HFFc6 (cell line): ENCODE measurements at places on chromosomes 16 and 17.

DNA sequence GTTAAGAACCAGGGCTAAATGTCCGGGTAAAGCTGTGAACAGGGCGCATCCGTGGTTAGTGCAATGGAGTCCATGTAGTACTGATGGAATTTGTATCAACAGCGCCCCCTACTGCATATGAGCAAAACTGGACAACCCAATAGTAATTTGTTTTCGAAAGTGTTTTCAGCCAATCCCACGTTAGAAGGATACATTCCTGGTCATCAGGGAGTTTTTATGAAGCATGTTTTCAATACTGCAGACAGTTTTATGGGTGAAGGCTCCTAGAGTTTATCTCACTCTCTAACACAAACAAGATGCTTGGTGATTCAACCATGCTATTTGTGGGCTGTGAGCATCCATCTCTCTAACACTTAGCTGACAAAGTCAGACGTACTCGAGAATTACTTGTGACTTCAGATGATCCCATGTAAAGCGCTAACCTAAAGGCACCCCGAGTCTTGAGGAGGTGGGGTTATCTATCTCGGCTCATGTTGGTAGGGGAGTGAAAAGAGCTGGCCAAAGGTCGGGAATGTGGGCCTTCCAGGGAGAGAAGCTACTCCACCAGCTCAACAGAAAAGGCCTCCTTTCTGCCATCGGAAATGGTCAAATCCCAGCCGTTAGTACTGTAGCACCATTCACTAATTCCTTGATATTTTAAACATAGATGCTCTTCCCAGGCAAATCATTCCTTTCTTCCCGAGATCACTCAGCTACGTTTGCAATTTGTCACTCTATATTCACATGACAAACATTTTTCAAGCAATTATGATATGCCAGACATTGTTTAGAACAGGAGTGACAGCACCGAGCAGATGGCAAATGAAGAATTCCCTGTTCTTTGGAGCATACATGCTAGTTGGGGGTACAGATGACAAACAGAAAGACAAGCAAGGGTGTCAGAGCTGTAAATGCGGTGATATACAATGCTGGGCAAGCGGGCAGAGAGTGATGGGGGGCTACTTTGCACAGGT, 46.9 kb upstream of the HNF1B start:
- no peaks in the 10 kb centered on the region for H3K36me3 ChIP-seq
- peaks cover 14% of the 10 kb centered on the region for H3K27me3 ChIP-seq
- H3K27ac ChIP-seq: no peak overlapping the region; the same call in 1 of the 2 replicates

- peak overlapping the region; percentile 36; the same call in 1 of the 2 replicates for H3K4me3 ChIP-seq
- peaks cover 20% of the 10 kb centered on the region for H3K27me3 ChIP-seq
- peaks cover 46% of the 10 kb centered on the region for H3K4me1 ChIP-seq
- no peak for DNase-seq
- H3K27ac ChIP-seq: no peak overlapping the region
- H3K36me3 ChIP-seq: no peaks in the 10 kb centered on the region; the same call in 1 of the 2 replicates
Observed at GRCh38 chr17:7440113-7440833, 961 bp downstream of the FGF11 start.

DNA sequence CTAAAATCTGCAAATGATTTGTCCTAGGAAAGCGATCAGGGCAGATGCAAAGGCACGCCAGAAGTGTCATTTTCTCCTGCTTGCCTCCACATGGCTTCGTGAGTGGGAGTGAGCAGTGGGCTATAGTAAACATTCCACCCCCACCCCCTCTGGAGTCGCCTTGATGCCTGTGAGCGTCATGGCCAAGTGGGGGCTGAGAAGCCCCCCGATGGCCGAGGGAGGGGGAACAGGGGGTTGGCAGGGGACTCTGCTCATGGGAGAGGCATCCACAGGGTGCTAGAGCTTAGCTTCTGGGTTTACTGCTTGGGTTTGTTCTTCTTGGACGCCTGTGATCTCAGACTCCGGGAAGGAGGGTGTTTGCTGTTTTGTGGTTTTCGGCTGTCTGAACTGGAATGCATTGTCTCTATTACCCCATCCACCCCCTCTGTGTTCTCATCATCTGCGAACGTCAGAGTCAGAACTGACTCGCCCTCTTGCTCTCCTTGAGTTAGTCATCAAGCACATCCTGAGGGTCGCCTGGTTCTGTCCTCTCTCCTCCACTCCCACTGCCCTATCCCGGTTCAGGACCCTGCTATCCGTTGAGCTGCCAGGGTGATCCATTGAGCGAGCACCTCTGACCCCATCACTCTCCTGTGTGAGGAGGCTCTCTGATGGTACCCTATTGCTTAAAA, 15.4 kb downstream of the TNS4 start:
- H3K4me1 ChIP-seq: peaks cover 83% of the 10 kb centered on the region
- peak overlapping the region; percentile 97 for H3K27ac ChIP-seq
- H3K27me3 ChIP-seq: 0 out of 2 replicates have a peak, but pooled peaks cover 2% of the 10 kb centered on the region
- peak; percentile 98 for DNase-seq
- H3K36me3 ChIP-seq: no peaks in the 10 kb centered on the region

DNA sequence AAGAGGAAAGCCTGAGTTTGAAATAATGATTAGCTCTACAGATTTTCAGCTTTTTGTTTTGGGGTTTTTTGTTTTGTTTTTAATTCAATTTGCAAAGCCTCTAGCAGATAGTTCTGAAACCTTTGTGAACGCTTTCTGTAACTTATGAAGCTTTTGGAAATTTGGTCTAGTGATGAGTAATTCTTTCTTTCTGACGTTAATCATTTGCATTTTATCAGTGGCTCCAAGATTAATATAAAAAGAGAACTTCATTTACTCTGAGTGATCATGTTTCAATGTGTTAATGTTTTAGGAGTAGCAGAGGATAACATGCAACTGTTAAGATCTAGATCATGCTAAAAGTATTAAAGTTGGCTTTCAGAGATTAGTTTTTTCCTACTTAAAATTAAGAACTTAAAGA, 160.3 kb upstream of the TBX2 start:
- no peak overlapping the region for H3K4me3 ChIP-seq
- no peak overlapping the region for H3K27ac ChIP-seq
- H3K27me3 ChIP-seq: no peaks in the 10 kb centered on the region
- H3K4me1 ChIP-seq: peaks cover 36% of the 10 kb centered on the region
- 0 out of 2 replicates have a peak, but pooled peaks cover 4% of the 10 kb centered on the region for H3K36me3 ChIP-seq
- DNase-seq: no peak

GRCh38 chr16:66798161-66798560, 3.2 kb downstream of the TERB1 start:
- peaks cover 5% of the 10 kb centered on the region; the same call in 1 of the 2 replicates for H3K4me1 ChIP-seq
- no peak overlapping the region for H3K4me3 ChIP-seq
- no peak overlapping the region for H3K27ac ChIP-seq
- no peaks in the 10 kb centered on the region; the same call in 1 of the 2 replicates for H3K27me3 ChIP-seq
- DNase-seq: peak; percentile 41

GRCh38 chr17:61221597-61222471, 177.8 kb upstream of the TBX2 start:
- no peak for DNase-seq
- no peak overlapping the region for H3K27ac ChIP-seq
- H3K4me1 ChIP-seq: peaks cover 61% of the 10 kb centered on the region
- H3K4me3 ChIP-seq: no peak overlapping the region
